ENCODE measurements at places on chromosomes 4 and X.

GRCh38 chrX:1397001-1397400, 5.1 kb upstream of the SLC25A6 start:
- DNase-seq: no peak

DNA sequence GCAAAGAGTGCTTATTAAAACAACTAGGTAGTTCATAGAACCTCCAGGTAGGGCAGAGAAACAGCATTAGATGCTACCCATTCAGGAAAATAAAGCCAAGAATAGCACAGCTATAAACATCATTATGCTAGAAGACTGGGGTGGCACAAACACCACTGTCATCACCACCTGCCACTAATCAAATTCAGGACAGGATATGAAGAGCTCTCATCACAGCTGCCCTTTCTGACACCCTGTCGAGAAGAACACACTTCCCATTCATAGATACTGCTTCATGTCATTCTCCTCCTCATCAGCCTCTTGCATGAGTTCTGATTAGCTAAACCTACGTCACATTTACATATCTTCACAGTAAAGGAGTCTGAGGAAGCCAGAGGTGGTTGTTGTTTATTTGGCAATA, 692.3 kb upstream of the HS3ST1 start:
- DNase-seq: no peak

DNA sequence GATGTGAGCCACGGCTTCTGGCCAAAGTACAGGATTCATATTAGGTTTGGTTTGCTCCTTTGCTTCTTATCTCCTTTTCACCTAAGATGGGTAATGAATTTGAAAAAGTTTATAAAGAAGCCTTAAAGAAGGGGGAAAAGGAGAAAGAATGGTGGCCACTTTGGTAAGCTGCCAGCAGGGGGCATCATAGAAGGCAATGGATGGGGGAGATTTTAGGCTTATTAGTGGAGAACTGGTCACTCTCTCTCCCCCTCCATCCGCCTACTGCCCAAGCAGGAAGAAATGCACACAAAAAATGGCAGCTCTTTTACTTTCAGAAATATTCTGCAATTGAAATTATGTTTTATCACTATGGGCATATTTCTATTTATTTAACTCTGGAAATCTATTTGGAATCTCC, 32.0 kb downstream of the SPARCL1 start:
- DNase-seq: no peak

- DNase-seq: peak; percentile 67
Observed at GRCh38 chrX:53263597-53264094, 17.7 kb downstream of the IQSEC2 start.

DNA sequence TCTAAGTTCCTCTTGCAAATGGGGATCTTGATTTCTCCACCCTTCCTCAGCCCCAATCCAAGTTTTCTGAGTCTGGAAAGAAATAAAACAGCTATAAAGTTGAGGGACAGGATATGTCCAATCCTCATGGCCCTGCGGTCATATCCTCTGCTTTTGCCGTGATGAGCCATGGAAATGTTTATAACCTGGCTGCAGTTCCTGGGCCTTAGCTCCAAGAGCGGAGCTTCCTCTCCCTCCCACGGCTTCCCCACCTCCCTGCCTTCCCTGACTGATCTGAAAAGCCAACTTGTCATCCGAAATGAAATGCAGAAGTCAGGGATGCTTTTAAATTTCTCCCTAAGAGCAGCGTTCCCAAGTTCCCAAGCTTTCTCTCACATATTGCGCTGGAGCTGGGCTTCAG, 221.5 kb upstream of the SFRP2 start:
- DNase-seq: peak; percentile 10

DNA sequence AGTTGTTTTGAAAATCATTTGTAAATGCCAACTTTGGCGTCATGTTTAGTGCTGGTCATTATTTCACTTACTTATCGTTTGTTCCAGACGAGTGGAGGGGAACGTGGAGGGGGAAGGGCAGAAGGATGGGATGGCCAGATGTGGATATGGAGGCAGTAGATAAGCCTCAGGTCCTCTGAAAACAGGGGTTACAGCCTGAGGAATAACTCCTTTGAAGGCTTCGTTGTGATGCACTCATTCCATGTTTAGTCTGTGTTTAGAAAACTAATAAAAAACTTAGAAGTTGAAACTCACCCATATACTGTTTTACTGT, 1.1 kb downstream of the MOB1B start:
- DNase-seq: no peak

DNA sequence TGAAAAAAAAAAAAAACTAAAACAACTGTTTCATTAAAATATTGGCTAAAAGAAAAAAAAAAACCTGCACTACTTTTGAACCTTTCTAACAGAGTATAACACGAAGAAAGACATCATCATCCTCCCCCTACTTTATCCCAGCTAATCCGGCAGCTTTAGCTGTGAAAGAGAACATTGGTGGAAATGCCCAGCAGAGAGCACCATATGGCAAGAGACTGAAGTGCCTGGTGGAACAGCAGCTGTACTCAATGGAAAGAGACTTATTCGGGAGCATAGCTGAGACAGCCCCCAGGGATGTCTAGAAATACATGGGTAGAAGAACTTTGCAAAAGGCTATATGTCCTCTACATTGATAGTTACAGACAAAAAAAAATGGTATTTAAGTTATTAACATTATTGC, 30.3 kb downstream of the STPG2 start:
- DNase-seq: peak; percentile 21

GRCh38 chrX:2665387-2666304, 25.4 kb upstream of the CD99 start:
- no peak for DNase-seq

DNA sequence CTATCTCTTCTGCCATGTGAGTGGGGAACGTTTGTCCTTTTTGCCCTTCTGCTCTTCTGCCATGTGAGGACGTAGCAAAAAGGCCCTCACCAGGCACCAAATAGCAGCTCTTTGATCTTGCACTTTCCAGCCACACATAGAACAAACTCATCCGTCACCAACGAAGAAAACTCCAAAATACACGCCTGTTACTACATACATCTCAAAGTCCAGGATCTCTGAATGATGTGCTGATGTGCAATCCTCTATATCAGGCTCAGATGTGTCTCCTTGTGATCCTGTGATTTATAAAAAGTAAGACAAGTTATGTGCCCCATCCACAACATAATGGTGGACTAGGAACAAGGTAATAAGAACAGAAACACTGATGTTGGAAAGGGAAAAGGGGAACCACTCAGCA, 9.8 kb upstream of the TAB3 start:
- no peak for DNase-seq

- DNase-seq: no peak
Observed at GRCh38 chr4:41881981-41882624, 53.1 kb upstream of the TMEM33 start.

- DNase-seq: no peak
Observed at GRCh38 chr4:37732526-37733186, 46.5 kb upstream of the RELL1 start.

GRCh38 chrX:38048886-38049285, 42.5 kb downstream of the SYTL5 start:
- no peak for DNase-seq

GRCh38 chr4:25107827-25108516, 52.3 kb downstream of the SEPSECS start:
- no peak for DNase-seq
